ENCODE measurements at places on chromosomes 11 and 22.
A peak's percentile ranks its signal among the peaks of the same experiment; 100 is the strongest.

GRCh38 chr11:9838961-9839360 is 175.1 kb downstream of the SWAP70 start:
- no peak for DNase-seq

DNA sequence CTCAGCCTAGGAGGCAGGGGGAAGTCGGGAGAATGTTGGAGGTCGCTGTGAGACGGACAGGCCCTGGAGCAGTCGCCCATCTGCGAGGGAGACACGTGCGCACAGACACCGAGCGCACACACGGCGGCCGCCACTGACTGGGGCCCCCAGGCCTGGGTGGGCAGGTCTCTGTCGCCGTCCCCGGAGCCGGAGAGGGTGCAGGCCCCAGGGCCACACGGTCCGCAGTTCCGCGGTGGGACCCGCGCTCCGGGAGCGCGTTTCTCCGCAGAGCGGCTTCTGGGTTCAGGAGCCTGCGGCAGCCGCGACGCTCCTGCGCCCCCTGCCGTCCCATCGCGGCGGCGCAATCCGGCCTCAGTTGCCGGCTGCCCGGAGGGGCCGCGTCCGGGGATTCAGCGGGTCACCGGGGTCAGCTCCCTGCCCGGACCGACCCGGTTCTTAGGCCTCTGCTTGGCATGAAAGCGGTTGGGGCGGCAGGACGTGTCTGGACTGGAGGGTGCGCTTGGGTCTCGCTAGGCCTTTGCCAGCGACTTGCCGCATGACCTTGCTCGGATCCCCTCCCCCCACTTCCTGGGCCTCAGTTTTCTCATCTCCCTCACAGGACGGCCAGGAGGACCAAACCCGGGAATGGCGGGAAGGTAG is 31.2 kb downstream of the PDE2A start:
- DNase-seq = peak; percentile 47

DNA sequence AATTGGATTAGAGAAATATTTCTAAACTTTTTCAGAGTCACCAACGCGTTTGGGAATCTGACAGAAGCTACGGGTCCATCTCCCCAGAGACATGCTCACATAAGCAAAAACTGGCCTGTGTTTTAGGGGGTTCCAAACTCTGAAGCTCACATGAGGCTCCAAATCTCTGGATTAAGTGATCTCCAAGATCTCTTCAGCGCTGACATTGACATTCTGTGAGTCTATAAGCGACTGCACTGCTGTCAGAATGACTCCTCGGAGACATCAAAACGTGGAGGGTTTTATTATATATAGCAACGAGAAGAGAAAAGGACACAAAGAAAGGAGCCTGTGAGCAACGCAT is 642 bp upstream of the SIK2 start:
- DNase-seq = no peak

GRCh38 chr11:16881074-16881709 is 133.0 kb downstream of the PLEKHA7 start:
- DNase-seq = no peak

DNA sequence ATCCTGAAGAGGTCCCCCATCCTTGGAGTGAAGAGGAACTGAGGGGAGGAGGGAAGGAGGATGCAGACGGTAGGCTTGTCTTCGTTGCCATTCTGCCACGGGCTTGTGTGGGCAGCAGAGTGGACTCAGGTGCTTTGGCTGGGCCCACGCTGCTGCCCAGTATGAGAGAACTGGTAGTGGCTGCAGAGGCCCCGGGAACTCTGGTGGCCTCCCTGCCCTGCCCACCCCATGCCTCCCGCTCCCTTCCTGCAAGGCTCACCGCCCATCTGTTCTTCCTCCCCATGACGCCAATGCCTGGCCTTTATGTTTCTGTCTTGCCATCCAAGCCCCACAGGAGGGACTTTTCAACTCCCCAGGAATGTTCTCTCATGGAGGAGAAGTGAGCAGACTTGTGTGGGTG is 157.4 kb downstream of the DSCAML1 start:
- DNase-seq = no peak

GRCh38 chr11:36540998-36541397 is 26.8 kb upstream of the RAG1 start:
- no peak for DNase-seq

- DNase-seq = no peak
Measured at GRCh38 chr11:113203141-113203753, 111.1 kb upstream of the TTC12 start.

DNA sequence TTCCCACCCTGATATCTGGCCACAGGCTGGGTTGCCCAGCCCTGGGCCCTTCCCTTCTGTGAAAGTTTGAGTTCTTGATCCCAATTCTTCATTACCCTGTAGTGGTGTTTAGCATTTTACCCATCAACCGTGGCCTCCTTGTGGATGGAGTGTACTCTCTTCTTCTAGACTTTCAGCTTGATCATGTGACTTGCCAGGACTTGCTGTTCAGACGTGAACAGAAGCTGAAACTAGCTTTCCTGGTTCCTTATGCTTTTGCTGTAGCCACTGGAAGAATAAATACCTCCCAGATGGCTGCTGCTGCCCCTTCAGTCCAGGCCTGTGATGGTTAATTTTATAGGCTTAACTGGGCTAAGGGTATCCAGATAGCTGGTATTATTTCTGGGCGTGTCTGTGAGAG is 32.7 kb upstream of the DAGLA start:
- DNase-seq = no peak

GRCh38 chr22:46088541-46089311 is 61.6 kb upstream of the PPARA start:
- no peak for DNase-seq

- DNase-seq = peak; percentile 24
Measured at GRCh38 chr11:112085822-112086421, 634 bp downstream of the TIMM8B start.

GRCh38 chr11:111834432-111835163 is 36.8 kb downstream of the ALG9 start:
- DNase-seq = no peak

- no peak for DNase-seq
Measured at GRCh38 chr22:24157822-24158135, 23.5 kb upstream of the SUSD2 start.

- DNase-seq = no peak
Measured at GRCh38 chr11:21921151-21921550, 271.7 kb upstream of the ANO5 start.

GRCh38 chr11:17531071-17531600 is 13.1 kb downstream of the USH1C start:
- DNase-seq = no peak

DNA sequence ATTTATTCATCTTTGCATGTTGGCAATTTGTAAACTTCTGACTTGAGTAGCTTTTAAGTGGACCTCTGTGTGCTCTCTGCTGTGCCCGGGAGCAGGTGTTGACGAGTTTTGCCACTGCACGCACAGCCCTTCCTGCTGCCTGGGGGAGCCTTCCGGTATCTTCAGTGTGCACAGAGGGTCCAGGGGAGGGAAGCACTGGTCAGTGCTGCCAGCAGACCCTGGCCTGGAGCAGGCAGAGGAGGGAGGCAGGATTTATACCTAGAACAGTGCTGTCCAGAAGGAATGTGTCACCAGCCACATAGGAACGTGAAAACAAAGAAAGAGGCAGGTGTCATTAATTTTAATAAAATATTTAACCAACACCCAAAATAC is 403.6 kb downstream of the TBC1D22A start:
- no peak for DNase-seq

DNA sequence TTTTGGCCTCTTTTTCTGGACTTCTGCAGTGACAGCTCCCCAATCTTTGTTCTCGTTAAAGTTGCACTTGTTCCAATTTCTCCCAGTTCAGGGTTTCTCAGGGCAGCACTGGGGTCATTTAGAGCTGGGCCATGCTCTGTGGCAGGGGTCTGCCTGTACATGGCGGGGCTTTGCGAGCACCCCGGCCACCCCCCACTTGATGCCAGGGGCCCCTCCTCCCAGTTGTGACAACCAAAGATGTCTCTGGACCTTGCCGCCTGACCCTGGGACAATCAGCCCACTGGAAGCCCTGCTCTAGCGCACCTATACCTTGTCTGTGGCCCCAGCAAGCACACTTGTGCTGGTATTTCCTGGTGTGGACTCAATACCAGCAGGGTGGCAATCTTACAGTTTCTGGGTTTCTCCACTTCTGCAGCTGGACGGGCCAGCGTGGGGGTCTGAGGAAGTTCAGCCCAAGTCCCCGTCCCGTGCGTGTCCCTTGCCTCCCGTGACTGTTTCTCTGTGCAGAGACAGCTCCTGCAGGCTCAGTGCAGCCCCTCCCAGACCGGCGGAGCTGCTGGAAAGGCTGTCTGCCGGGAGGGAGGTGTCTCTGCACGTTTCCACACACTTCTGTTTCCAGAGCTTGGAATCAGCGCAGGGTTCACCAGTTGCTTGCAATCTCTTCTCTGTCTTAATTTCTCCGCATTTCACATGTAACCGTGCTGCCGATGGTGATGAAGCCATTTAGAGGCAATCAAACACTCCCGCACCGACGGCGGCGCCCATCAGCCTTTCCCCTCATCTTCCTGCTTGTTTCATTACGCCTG is 1328.9 kb downstream of the BRD1 start:
- no peak for DNase-seq

DNA sequence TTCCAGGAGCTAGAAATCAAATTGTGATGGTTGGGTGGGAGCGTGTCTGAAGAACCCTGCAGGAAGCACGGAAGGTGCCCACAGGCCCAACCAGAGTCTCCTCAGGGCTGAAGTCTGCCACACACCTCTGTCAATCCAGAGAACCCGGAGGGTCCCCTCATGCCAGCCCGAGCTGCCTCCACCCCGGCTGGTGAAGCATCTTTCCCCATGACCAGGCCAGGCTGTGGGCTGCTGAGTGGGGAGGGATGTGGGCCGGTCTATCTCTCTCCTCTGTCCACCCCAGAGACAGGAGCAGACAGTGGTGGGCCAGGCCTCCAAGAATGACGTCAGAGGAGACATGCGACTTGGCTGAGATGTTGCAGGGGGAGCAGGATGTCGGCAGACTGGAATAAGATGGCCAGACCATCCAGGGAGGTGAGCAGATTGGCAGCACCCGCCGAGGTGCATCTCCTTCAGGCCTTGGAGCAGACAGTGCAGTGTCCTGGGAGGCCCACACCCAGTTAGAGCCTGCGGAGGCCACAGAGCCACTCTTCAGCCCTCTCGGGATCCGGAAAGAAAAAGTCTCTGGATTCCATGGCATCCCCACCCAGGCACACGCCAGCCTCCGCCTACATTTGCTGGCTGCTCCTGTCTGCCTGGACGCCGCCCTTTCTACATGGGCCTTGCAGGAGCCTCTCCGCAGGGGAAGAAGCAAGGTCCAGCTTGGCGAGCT is 1524.9 kb downstream of the BRD1 start:
- DNase-seq = no peak

GRCh38 chr11:75423721-75424120 is 9.3 kb downstream of the KLHL35 start:
- no peak for DNase-seq

- DNase-seq = no peak
Measured at GRCh38 chr22:22527312-22527711, 7.2 kb upstream of the ZNF280A start.

GRCh38 chr11:2148595-2148994 is 9.4 kb upstream of the IGF2 start:
- DNase-seq = no peak

GRCh38 chr22:22155146-22155545 is 89.4 kb upstream of the VPREB1 start:
- DNase-seq = no peak

DNA sequence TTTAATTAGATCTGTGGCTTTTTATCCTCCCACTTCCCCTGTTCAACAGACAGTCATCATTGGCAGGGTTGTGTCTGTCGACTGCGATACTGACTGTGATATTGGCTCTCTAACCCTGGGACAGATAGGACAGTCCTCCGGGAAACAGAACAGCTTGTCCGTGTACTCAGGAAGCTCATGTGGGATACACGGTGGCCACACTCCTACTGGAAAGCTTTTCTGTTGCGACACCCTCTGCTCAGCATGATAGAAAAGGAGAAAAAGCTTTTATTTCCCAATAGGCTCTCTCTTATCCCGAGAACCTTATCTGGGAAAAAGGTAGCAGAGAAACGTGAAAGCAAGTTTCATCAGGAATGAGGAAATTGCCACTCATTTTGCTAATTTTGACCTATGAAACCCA is 60.4 kb upstream of the HSPA8 start:
- DNase-seq = no peak

GRCh38 chr11:83827940-83828554 is 541.9 kb upstream of the CCDC90B start:
- DNase-seq = no peak

DNA sequence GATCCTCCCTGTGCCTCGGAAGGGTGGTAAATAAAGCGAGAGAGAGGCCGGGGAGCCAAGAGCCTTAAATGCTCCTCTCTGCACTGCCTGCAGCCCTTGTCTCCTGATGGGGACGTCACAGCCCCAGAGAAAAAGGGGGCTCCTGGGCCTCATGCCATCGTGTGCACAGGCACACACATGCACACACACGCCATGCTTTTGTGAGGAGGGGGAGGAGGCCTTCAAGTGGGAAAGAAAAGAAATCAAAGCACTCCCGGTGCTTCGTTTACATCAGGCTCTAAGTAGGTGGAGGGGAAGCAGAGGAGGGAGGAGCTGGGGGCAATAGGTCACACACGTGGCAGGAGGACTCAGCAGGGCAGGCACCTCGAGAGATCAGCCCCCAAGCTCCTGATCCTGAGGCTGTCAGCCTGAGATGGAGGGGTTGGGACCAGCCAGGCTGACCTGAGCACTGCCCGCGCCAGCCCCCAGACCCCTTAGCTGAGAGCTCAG is 68.2 kb upstream of the NECTIN1 start:
- DNase-seq = no peak

GRCh38 chr11:63262547-63262946 is 19.1 kb upstream of the SLC22A25 start:
- no peak for DNase-seq

DNA sequence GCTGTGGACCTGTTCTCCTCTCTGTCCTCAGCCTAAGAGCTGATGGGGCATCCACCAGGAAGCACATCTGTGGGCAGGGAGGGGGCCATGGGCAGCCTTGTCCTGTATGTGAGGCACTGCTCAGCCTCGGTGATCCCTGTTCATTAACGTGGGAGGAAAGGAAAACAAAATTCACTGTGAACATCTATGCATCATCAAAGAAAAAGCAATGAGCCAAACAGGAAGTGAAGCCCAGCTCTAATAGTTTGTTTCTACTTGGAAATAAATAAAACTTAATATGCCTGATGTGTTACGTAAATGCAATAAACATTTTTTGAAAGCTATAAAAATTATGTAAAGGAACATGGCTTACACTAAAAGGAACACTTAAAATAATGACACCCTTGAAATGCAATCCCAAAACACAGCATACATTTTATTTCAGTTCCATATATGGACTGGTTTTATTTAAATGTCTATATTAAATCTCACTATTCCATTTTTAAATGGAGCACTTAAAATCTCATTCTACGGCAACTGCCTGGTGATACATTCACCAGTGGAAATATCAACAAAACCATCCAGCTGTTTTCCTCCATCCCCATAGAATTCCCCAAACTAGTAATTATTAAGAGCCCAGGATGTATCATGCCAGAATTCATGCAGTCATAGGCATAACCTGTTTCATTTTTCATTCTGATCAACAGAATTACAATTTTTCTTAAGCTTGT is 78.3 kb downstream of the ZNF280B start:
- no peak for DNase-seq

- no peak for DNase-seq
Measured at GRCh38 chr11:108966206-108966605, 301.3 kb downstream of the DDX10 start.

- peak; percentile 60 for DNase-seq
Measured at GRCh38 chr11:14358729-14359439, at the start of gene RRAS2. Gene RRAS2, minus strand, starts transcription at chr11:14359183. Its CDS starts 313 bp downstream, at chr11:14358870.

Data from stimulated activated CD4-positive, alpha-beta T cell treated with anti-CD3 and anti-CD28 coated beads, Interleukin-1b, Interleukin-23, amount 100 ng/mL, for 1 hour (primary cell).